NCI-H2107 (cell line): ENCODE measurements at places on chromosomes 11 and 22.

DNA sequence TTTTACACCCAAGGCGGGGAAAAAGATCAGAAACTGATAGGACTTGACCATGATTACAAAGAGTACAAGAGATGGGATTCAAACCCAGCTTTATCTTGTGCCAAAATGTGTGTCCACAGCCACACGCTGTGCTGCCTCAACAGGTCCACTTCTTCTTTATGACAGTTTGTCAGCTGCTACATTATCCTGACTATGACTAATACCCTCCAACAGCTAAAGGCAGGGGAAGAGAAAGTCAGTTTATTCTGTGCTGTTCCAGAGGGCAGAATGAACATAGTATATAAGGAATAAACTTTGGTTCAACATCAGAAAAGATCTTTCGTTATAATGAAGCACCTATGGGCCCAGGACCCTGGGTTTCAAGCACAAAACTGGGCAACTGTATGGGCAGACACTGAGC, 668.2 kb upstream of the TENM4 start:
- no peak for DNase-seq

DNA sequence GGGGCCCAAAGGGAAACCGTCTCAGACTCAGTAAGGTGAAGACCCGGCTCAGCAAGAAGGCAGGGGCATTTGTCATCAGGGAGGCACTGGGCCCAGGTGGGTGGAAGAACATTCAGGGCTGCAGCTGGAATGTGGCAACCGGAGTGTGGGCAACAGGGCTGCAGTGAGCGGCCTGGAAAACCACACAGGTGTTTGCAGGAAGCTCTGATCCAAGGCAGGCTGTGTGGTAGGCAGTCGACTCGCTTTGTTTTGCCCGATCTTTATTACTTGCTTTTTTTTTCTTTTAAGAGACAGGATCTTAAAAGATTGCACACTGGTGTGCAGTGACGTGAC, 82.8 kb downstream of the DGCR2 start:
- DNase-seq: no peak

GRCh38 chr11:66293352-66293751, 1.7 kb downstream of the TMEM151A start:
- no peak for DNase-seq

DNA sequence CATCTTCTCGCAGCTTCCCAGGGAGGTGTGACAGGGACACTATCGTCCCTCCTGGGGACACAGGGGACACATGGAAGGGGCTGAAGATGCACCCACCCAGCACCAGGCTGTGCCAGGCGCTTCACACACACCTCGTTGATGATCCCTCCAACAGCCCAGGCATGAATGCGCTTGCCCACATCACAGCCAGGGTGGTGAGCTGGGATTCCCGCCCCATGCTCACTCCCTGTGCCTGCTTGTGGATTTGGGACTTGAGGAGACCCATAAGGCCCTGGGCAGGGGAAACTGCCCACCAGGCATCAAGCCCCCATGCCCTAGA, 57.8 kb downstream of the OTOG start:
- DNase-seq: no peak

GRCh38 chr11:112113539-112114457, 27.1 kb downstream of the SDHD start:
- no peak for DNase-seq

- no peak for DNase-seq
Measured at GRCh38 chr22:36419177-36419911, 31.6 kb upstream of the MYH9 start.

- peak; percentile 9 for DNase-seq
Measured at GRCh38 chr11:43736502-43737200, 56.1 kb downstream of the HSD17B12 start.

- no peak for DNase-seq
Measured at GRCh38 chr22:40285513-40285912, 60.8 kb upstream of the ADSL start.

DNA sequence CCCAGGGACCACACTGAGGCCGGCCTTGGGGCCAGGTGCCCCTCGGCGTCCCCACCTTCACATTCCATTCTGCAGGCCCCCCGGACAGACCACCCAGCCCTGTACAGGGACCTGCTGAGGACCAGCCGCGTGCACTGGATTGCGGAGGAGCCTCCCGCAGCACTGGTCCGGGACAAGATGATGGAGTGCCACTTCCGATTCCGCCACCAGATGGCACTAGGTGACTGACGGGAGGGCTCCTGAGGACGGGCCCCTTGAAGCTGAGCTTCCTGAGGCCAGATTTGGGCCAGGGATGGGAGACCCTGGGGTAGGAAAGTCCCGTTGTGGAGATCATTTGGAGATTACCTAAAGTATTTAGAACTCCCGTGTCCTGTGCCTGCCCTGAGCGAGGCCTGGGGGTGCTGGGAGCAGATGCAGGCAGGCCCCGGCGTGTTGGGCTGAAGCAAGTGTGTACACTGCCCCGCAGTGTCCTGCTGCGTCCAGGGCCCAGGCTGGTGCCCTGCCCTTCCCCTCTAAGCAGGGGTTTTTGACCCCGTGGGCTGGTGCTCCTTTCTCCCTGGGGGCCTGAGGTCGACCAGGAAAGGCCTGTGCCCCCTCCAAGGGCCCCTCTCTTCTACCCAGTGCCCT, 20.0 kb downstream of the TRMU start:
- no peak for DNase-seq

- DNase-seq: no peak
Measured at GRCh38 chr11:129815596-129816461, at the start of gene TMEM45B. TSS of gene TMEM45B (plus strand) at chr11:129815848. CDS start at chr11:129852483, 36,635 bp downstream.

DNA sequence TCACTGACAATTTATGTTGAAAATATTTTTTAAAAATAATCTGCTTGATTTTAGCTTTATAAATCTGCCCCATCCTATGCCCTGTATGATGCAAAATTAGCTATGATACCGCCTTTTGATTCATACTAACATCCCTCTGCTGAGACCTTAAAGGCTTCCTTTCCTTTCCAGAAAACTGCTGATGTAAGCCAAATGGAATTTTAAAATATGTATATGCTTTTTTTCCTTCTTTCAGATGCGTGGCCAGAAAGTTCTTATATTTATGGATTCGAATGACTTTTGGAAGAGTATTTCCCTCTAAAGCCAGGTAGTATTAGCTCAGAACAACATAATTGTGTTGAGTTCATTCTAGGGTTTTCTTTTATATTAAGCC, 34.5 kb downstream of the SFI1 start:
- DNase-seq: no peak

DNA sequence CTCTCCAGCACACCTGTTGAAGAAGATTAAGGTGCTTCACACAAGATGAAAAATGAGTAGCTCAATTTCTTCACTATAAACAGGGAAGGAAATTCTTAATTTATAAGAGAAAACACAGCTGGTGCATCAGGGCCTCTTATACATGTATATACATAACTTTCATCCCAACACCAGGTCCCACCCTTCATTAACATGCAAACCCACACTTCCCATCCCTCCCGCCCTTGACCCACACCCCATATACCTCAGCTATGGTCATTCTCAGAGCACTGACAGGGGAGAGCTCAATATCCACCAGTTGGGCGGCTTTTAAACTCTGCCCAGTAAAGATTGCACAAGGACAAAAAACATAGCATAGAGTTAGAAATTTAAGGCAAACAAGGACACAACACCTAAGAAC, 85.8 kb downstream of the ATG16L2 start:
- DNase-seq: no peak

- no peak for DNase-seq
Measured at GRCh38 chr11:72836111-72836510, 21.9 kb downstream of the ATG16L2 start.

GRCh38 chr11:105045676-105046296, 651 bp upstream of the CARD16 start:
- DNase-seq: no peak

GRCh38 chr11:126914166-126914565, 86.4 kb downstream of the KIRREL3 start:
- DNase-seq: no peak

GRCh38 chr11:17597770-17598169, 50.7 kb downstream of the OTOG start:
- no peak for DNase-seq

GRCh38 chr11:69462106-69462951, 19.1 kb upstream of the LINC01488 start:
- DNase-seq: no peak

DNA sequence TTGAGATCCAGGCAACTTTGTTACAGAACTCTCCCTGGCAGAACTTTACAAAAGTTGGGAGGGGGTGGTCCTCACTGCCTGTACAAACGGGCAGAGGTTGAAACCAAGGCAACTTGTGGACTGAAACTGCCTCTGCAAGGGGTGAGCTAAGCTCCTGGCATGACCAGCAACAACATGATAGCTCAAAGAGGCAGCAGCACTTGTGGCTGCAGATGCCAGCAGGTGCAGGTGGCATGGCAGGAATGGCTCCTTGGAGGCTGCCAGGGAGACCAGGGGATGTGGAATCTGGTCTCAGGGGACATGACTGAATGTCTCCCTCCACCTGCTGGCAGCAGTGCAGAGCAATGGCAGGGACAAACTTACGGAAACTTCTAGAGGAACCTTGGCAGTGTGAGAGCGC, 38.8 kb upstream of the PHF21A start:
- peak; percentile 52 for DNase-seq

- DNase-seq: no peak
Measured at GRCh38 chr11:45745065-45745811, 59.7 kb upstream of the SLC35C1 start.
